ENCODE measurements at places on chromosomes 7 and 10.

GRCh38 chr7:8229927-8230326 is 32.0 kb downstream of the ICA1 start:
- no peak for DNase-seq

DNA sequence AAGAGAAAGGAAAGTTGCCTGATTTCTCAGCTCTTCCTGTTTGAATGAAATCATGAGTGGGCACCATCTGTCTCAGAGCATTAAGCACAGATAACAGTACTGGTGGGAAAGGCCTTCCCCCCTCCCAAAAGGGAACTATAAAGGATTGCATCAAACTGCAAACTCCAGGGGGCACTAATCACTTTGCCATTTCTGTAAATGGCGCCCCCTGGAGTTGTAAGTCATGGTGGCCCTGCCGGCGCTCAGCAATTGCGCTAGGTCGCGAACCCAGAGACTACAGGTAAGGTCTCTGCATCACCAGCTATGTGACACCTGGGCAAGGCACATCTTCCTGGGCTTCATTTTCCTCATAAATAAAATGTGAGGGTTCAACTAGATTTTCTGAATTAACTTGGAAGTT is 11.1 kb downstream of the LRRC4 start:
- no peak for DNase-seq

DNA sequence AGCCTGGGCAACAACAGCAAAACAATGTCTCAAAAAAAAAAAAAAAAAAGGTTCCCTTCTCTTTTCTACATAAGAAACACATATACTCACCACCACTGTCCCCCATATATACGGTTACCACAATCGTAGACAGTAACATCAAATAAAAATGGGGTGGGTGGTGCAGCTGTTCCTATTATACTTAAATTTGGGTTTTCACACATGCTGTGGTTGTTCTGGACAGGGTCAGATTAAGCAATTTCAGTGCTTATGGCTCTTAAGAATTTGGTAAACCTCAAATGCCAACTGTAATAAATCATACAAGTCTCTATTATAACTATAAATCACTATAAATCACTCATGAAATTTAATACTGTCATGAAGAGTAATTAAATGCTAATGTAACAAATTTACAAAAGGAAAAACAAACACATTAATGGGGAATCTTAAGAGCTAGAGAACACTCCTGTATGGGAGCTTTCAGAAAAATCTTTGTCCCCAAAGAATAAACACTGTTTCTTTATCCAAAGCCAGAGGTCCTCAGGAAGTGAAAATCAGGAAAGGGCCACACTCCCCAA is 143.6 kb downstream of the GLI3 start:
- no peak for DNase-seq

DNA sequence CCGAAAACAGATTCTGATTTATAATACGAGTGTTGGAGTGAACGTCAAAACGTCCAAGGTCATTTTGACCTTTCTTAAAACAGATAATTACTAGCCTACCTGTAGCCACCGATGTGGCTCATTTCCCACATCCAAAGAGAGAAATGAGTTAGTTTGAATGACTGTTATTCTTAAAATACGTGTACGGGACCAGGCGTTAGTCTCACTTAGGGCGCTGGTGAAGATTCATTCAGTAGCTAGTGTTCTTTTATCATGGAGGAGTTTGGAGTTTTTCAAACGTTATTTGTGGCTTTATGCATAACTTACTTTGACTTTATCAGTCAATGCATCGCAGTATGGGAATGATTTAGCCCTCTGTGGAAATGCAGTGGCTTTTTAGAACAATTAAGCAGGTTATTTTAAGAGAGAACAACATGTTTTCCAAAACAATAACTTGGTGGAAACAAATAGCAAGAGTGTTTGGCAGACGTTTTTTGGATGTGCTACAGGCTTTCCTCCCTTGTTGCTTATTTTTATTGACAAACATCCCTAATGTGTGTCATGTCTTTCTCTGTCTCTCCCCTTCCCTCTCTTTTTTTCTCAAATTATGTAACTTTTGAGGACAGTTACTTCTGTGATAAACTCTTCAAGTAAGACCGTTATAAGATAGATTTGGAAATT is 1.6 kb downstream of the BICC1 start:
- DNase-seq = no peak

DNA sequence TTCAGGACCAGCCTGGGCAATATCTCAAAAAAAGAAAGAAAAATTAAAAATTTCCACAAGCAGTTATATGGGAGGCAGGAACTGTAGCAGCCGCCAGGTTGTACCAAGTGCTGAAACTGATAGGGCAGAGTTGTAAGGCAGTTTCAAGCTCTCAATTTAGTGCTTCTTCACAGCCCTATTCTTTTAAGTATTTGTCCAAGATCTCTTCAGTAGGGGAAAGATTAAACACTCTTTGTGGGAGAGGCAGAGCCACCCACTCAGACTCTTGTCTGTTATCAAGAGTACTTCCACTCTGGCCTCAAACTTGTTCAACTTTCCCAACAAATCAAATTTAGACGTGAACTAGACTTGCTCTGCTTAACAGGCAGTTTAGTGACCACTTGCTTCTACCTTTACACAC is 228.7 kb downstream of the REEP3 start:
- DNase-seq = no peak

- no peak for DNase-seq
These were observed 99.9 kb downstream of the CUBN start for GRCh38 chr10:17029581-17030271.

DNA sequence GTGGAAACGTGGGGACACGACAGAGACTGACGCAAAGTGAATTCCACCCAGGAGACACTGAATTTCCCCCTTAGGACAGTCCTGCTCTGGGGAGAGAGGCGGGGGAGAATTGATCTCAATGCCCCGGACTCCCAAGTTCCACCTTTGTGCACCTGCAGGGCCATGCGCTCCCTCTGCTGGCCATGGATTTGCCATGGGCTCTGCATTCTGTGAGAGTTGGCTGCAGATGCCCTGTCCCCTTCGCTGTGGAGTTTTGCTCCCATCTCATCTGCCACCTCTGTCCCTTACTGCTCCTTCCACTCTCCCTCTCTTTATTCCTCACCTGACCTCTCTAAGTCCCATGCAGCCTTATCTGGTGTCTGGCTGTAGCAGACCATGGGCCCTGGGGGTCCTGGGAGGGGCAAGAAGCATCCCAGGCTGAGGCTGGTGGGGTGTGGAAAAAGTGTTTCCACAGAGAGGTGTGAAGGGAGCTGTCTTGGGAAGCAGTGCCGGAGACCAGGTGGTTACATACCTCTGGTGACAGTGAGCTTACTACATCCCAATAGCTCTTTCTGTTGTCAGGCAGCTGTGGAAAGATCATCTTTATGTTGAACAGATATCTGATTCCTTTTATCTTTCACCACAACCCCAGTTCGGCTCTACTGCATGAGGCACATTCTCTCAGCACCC is 14.3 kb downstream of the GHRHR start:
- no peak for DNase-seq

GRCh38 chr7:44743750-44744149 is 4.9 kb upstream of the ZMIZ2 start:
- DNase-seq = no peak

GRCh38 chr10:49512121-49512809 is 26.7 kb downstream of the ERCC6 start:
- DNase-seq = no peak

DNA sequence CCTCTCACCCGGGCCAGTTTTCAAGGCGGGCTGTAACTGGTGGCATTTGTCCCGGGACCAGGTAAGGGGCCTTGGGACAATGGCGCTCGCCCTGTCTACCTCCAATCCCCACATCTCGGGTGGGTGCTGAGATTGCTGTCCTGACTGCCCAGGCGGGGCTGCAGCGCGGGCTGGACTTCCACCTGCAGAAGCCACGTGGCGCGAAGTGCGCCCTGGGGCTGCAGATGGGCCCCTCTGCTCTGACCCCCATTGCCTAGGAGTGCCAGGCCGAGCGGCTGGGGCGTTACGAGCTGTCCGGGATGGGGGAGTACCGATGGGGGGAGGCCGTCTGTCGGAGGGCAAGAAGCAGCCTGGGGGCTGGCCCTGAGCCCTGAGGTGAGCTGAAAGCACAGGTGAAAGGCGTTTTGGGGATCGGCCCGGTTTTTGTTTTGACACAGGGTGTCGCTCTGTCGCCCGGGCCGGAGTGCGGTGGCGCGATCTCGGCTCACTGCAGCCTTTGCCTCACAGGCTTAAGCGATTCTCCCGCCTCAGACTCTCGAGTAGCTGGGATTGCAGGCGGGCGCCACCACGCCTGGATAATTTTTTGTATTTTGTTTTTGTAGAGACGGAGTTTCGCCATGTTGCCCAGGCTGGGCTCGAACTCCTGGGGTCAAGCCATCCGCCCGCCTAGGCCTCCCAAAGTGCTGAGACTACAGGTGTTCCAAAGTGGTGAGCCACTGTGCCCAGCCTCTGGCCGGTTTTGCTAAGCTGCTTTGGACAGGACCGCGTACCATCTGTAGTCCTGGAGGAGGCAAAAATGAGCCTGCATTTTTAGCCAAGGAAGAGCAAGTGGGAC is at the start of gene SFXN2:
Gene SFXN2 (plus strand): TSS at position 16 of the 835 bp plus-strand sequence. CDS start 12,001 bp downstream, outside the sequence.
- no peak for DNase-seq

GRCh38 chr7:147524726-147525250 is 1065.8 kb upstream of the C7orf33 start:
- DNase-seq = no peak

DNA sequence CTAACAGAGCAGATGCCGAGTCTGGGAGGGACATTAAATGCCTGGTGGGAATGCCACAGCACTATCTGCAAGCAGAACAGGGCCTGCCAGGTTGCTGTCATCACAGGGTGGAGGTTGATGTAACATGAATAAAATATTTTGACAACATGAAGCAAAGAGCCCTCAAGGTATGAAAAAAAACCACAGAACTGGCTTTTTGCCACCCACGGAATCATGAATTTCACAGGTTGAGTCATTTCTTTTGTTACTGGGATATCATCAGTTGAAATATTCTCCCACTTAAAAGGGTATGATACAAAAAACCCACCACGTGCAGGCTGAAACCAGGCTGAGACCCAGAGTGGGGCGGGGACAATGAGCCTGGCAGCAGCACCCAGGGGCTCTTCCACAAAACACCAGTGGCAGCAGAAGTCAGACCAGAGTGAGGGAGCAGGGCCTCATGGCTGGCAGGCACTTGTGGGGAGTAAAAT is 220.1 kb downstream of the TNS3 start:
- no peak for DNase-seq

GRCh38 chr10:33365871-33366411 is 31.5 kb upstream of the NRP1 start:
- DNase-seq = no peak

GRCh38 chr7:99562832-99563231 is 4.4 kb downstream of the ZNF655 start:
- DNase-seq = no peak

DNA sequence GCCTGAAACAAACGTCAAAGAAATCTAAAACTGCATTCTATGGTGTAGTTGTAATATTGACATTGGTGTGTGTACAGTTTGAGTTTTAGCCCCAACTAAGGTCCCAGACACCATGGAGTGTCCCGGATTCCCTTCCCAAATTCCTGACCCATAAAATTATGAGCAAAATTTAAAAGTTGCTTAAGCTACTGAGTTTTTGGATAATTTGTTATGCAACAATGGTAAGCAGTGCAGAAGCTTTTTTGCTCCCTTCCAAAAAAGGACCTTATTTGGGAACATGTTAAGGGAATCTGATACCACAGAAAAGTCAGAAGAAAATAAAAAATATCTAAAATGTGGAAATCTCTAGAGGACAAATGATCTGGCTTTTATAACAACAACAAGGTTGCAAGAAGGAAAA is 63.3 kb upstream of the KMT2E start:
- DNase-seq = no peak

- DNase-seq = no peak
These were observed 4.2 kb downstream of the SUN1 start for GRCh38 chr7:836429-836828.

GRCh38 chr10:118768041-118768919 is 13.5 kb upstream of the CACUL1 start:
- no peak for DNase-seq

DNA sequence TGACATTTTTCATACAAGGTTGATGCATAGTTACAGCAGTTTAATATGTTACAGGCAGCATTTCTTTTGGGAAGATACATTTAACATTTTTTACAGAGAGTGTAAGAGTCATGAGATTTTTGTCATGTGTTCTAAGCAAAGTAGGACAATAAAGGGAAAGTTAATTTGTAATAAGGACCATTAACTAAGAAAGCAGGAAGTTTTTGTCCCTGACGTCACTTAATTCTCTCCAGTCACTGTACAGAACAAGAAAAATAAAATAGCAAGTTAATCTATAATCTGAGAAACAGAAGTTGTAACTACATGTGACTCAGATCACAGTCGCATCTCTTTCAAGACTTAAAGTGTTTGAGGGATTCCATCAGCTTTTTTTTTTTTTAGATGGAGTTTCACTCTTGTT is 49.5 kb upstream of the CAPZA2 start:
- DNase-seq = no peak

DNA sequence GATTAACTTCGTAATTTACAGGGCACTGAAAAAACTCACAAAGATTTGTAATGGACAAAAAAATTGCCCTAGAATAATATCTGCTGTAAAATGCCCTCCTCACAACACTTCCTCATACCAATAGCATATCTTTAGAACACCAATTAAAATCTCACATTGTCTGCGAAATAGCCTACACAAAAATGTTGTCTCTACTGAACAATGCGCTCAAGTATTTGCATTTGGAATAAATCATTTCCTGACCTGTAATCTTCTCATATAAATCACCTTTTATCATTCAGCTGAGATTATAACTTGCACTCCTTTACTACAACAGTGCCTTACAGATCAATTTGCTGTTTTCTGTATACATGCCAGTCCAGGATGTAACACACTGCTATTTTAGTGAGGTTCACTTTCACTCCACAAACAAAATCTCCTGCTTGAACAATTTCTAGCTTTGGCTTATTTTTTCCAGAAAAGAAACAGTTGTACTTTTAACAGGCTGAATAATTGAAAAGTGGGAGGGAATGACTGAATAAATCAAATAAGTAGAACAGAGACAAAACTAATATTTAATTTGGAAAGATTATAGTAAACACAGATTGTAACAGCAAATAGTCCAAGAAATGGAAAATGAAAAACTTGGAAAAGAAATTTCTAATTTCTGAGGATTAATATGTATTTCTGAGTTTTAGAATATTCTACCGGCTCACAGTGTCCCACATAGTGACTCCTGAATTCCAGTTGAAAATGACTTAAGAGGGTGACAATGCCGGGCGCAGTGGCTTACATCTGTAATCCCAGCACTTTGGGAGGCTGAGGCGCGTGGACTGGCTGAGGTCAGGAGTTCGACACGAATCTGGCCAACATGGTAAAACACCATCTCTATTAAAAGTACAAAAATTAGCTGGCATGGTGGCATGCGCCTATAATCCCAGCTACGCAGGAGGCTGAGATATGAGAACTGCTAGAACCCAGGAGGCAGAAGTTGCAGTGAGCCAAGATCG is 30.6 kb downstream of the JMJD1C start:
- DNase-seq = no peak

GRCh38 chr7:80650030-80650429 is 11.6 kb downstream of the CD36 start:
- DNase-seq = no peak

GRCh38 chr10:110485541-110485940 is 12.2 kb upstream of the DUSP5 start:
- DNase-seq = no peak

- DNase-seq = no peak
These were observed 49.4 kb downstream of the FAM171A1 start for GRCh38 chr10:15321431-15322341.

- no peak for DNase-seq
These were observed 120.0 kb downstream of the MKX start for GRCh38 chr10:27625452-27626211.

GRCh38 chr7:91083855-91084644 is 180.2 kb upstream of the FZD1 start:
- no peak for DNase-seq

- DNase-seq = no peak
These were observed 500.0 kb downstream of the TYW1 start for GRCh38 chr7:67496589-67496988.

GRCh38 chr10:85667638-85668233 is 698.9 kb downstream of the GRID1 start:
- no peak for DNase-seq

All from GM13976 (cell line).